ENCODE measurements at places on chromosomes 2 and 18.
A peak's percentile ranks its signal among the peaks of the same experiment; 100 is the strongest.

DNA sequence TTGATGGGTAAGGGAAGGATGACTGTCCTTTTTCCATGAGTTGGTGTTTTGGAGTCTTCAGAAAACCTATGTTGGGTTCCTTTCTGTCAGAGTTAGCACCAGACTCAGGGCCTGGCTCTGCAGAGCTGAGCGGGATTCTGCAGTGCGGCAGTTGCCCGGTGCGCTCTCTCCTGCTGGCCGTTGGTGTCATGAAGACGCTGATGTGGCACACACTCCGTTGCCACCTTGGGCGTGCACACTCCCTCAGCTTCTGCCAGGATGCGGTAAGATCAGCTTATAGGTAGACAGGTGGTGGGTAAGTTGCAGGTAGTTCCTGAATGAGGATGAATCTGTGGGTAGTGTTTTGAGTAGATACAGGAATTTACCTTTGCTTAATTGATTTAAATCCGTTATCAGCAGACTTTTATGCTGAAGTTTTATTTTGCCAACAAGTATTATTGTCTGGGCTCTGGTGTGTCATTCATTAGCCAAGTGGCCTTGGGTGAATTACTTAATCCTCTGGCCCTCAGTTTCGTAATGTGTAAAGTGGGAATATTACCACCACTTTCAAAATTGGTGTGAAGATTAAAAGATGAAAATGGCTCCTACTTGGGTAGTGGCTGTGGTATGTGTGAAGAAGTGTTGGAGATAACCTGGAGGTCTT, 26.8 kb downstream of the DGKD start:
- no peak for DNase-seq

DNA sequence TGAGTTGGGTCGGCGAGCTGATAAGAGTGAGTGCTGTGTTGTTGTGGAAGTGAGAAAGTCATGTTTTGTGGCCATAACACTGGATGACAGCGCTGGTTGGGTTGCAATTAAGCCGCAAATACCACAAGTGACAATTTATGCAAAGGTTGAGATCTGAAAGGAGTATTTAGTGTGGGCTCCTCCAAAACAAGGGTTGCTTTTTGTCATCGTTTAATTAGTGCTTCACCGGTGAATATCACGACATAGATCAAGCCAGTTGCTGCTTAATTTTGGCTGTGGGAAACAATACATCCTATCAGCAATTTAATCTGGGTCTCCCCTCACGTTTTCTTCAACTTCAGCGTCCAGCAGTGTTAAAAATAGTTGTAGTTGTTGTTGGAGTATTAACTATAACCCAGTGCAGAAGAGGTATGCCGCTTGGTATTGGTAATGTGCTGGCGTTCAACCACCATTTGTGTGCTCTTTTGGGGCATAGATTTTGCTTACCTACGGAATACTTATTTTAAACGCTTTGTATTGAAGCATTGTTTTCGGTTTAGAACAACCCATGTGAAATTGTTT, 662 bp downstream of the ACVR2A start:
- peak; percentile 40 for DNase-seq

- DNase-seq: no peak
Measured at GRCh38 chr18:37499913-37500312, 65.7 kb downstream of the CELF4 start.

GRCh38 chr2:40173276-40173675, 278.6 kb downstream of the SLC8A1 start:
- no peak for DNase-seq

DNA sequence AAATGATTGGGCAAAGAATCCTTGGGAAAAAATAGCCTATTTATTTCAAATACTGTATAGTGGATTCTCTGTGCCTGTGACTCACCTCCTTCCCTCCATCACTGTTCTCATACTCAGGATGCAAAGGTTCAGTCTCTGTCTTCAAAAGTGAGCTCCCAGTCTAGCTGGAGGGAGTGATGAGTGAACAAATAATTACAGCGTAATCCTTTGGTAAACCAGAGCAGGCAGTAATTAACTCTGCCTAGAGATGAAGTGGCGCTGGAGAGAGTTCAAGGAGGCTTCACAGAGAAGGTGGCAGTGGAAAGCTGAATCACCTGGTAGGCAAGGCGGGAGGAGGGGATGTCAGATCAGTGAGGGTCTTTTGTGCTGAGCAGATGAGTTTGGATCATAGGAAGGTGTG, 6.5 kb downstream of the DGUOK start:
- DNase-seq: no peak
